Fibroblast of the conjunctiva (primary cell): ENCODE measurements at places on chromosomes 3 and 15.

DNA sequence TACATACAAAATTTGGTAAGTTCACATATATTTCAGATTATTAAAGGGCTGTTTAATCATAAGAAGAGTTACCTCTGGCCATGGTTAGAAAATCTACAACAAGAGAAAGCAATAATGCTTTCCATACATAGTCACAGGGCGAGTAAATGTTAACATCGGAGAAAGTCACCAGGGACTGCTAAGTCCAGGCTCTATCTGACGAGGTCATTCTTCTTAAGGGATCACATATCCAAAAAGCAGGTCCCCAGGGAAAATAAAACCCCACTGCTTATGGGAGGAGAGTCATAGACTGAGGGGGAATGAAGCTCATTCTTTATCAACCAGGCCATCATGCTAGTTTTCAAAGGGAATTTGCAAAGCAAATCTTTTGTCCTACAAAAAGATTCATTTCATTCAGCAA, 3.1 kb downstream of the PCYT1A start:
- DNase-seq = no peak

GRCh38 chr15:91073077-91073476, 27.0 kb upstream of the SV2B start:
- DNase-seq = no peak

GRCh38 chr3:22111226-22111625, 360.2 kb upstream of the ZNF385D start:
- DNase-seq = no peak

DNA sequence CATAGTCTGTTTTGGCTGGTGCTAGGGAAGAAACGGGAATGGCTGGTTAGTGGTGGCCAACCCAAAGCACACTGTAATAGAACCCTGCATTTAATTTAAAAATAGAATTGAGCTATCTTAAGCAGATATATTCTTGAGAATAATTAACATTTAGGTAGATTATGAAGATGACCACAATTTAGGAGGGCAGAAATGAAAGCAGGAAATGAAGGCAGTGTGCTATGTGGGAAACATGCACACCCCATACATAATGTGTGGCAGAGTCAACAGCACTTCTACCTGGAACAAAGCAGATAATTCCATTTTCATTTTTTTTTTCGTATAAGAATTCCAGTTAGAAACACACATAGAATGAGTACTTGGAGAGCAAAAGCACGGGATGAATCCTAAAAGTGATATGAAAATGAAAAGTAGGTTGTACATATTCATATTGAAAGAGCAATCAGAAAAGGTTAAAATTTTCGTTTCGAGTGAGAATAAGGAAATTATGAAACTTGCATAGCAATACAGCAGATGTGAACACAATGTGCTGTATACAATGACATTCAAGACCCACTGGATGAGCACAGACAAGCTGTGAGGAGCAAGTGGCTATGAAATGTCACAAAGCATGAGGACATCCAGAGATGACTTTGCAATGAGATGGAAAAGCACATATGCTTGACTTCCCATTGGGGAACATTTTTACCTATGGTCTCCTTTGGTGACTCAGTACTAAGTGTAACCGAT, 102.6 kb downstream of the TFG start:
- no peak for DNase-seq

GRCh38 chr15:77180270-77180669, 109.4 kb upstream of the TSPAN3 start:
- DNase-seq = no peak

DNA sequence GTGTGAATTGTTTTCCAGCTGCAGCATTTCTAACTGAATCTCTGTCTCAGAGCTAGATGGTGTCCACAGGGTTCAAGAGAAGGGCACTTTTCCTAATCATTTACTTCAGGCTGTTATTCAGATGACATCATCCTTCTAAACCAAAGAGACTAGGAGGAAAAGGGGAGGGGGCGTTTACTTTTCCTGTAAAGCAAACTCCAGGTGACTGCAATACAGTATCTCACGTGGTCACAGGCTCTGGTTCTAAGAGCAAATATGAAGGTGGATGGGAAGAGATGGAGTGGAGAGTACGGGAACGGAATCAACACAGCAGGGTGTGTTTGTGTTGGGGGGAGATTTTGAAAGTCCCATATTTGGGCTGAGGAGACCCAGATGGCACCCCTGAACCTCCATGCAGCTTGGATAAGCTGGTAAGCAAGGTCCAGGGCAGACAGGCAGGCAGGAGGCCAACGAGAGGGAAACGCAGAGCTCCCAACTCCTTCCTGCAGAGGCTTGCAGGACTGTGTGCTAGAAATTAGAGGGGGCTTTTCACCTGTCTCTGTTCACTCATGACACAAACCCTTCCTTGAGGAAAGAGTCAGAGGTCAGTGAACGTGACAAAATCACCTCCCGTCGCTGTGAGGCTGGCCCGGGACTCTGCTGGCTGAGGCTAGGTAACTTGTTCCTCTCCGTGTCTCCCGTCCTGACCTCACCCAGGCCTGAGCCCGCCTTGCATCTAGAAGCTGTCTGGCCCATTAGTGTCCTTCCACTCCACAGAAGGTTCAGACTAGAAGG, 151.2 kb downstream of the OPA1 start:
- no peak for DNase-seq

DNA sequence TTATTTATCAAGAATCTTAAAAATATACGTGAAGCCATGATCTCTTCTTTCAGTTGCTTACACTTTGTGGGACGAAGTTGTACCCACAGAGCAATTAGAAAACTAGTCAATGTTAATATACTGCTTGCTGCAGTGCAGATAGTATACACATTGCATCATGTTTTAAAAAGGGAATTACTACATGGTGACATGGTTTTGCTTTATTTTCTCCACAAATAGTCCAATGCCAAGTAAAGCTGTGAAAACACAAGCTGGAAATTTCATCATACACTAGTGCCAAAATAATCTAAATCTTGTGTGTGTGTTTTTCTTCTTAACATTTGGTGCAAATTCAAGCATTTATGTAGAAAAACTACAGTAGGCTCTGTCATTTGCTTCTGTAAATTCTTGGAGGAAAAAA, 233.0 kb downstream of the EPHA3 start:
- peak; percentile 47 for DNase-seq

GRCh38 chr3:160703974-160704373, 27.0 kb downstream of the ARL14 start:
- no peak for DNase-seq

DNA sequence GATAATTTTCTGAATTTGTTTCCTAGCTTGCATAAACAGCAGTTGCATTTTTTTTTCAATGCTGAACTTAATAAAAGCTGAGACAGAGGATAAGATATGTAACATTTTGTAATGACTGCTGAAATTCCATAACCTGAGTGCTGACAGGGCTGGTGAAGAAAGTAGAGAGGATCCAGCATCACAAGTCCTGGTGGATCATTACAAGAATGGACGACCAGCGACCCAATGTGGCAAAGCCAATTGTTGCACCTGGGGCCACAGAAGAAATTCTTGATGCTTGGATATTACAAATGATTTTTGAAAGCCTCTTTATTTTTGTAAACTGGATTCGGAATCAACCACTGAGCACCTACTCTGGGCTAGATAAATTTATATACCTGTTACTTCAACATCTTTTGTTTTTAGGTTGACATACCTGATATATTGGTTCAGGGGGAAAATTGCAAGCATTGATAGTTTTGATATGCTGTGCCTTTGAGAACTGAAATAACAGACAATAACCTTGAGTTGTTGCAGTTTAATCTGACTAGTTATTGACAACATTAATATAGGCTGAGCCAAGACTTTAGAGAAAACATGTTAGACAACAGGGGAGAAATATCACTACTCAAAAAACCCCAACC, 3.9 kb upstream of the ACTL6A start:
- DNase-seq = peak; percentile 77

GRCh38 chr3:156681002-156681401, 6.6 kb downstream of the TIPARP start:
- DNase-seq = peak; percentile 86

- DNase-seq = peak; percentile 49
Observed at GRCh38 chr3:194296454-194297263, 54.5 kb downstream of the CPN2 start.

DNA sequence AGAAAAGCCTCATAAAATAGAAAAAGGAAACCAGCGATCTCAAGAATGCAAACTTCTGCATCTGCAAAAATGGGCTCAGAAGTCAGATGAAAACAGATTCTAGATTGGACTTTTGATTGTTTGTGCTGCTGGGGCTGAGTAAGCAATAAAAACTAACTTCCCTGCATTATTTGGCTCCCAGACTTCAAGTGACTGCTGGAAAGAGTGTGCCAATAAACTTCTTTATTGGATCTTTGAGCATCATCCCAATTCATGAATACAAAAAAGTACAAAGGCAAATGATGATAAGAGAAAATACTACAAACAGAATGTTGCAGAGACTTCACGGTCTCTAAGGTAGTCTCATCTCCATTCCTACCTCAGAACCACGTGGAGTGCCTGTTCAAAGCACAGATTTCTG, 97.9 kb downstream of the FGF12 start:
- no peak for DNase-seq

GRCh38 chr15:88042047-88042446, 214.5 kb downstream of the NTRK3 start:
- no peak for DNase-seq

- no peak for DNase-seq
Observed at GRCh38 chr3:128007033-128007424, 45.2 kb upstream of the SEC61A1 start.

GRCh38 chr3:140472306-140473020, 205.4 kb upstream of the TRIM42 start:
- DNase-seq = no peak
